ENCODE measurements at places on chromosomes 1 and 21. TPM values are rescaled to one million over a fixed set of nuclear protein-coding genes. Genes with fewer than 3 reads are reported as not detected.

CD48 gene
- not detected for total RNA-seq

ETV3L gene
- not detected for total RNA-seq

SUSD4 gene
- under 0.01 TPM for total RNA-seq

LCE6A gene
- total RNA-seq: not detected
